Left kidney (tissue), 8 donors: ENCODE measurements at places on chromosomes 4 and X.
A peak's percentile ranks its signal among the peaks of the same experiment; 100 is the strongest.

DNA sequence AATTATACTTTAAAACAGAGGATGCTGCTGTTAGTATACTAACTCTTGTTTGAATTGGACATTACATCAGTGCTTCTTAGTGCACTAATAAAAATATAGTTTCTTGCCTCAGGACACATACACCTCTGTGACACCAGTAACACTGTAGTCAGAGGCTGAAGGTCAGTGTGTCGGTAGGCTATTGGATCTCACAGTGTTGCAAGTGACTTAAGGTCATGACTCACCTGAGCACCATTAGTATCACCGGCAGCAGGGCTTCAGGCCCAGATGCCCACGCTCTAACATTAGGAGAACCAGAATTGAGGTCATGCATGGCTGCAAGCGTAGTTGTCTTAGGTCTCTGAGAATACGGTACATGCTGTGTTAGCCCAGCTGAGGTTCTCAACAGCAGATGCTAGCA is 15.2 kb downstream of the ETDC start:
- no peak for DNase-seq

- no peak for DNase-seq
Measured at GRCh38 chrX:137354851-137355250, 211.1 kb upstream of the ZIC3 start.

- no peak for DNase-seq
Measured at GRCh38 chr4:110704748-110705439, 82.0 kb upstream of the PITX2 start.

DNA sequence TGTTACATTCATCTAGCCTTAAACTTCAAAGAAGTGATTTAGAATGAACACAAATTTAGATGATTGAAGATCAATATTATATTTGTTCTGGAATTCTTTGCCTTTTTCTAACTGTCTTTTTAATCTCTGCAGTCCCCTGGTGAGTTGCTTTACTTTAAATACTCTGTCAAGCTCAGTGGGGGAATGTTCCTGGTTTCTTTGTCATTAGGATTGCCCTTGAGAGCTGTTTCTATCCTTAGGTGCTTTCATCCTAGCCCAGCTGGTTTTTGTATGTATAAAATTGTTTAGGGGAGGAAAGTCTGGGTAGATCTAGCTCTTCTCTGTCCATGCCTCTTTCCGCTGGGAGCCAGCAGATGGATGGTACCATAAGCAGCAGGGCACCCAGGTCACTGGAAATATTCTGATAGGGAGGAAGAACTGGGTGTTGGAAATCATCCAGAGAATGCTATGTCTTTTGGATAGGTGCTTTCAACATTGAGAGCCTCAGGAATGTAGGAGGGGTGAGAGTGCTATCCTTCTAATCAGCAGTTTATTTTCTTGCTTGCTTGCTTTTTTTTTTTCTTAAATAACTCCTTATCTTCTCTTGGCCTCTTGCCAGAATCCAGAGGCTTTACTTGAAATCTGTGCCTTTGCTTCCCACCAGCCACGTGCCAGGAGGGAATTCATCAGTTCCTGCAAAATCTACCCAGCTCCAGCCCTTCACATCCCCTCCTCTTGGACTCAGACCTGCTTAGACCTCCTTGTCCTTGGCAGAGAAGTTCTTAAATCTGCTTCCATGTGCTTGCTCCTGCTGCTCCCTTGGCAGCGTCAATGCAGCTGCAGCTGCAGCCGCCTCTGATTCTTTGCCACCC is 215.3 kb upstream of the ANXA3 start:
- DNase-seq: peak; percentile 31

DNA sequence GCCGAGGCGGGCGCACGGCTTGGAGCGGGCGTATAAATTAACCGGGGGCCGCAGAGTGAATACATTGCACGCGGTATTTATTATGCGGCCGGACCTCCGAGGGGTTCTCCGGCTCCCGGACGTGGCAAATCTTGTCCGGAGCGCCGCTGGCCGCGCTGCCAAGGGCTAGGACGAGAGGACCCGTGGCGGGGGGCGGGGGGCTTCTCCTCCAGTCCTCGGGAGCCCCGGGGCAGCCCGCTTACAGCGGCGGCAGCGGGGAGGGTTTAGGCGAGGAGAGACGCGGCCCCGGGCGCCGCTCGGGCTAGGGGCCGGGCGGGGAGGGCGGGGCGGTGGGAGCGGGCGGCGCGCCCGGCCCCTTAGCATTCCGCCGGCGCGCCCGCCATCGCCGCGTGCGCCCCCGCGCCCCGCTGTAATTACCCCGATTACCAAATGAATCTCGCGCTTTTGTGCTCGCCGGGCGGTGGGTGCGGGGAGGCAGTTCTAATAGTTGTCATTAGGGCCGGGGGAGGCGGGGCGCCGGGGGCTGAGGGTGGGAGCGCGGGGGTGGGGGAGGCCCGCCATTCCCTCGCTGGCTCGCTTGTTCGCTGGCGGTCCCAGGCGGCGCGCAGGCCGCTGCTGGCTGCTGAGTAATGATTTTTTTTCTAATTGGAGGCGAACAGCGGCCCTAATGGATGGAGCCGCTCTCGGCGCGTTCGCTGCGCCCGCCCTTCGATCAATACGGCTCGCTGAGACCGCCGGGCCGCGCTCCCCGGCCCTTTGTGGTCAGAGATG is 276.6 kb downstream of the BCOR start:
- DNase-seq: peak; percentile 42

- no peak for DNase-seq
Measured at GRCh38 chr4:140937866-140938265, 181.7 kb upstream of the TBC1D9 start.

GRCh38 chrX:119406776-119407175 is 7.6 kb downstream of the SLC25A43 start:
- DNase-seq: no peak

DNA sequence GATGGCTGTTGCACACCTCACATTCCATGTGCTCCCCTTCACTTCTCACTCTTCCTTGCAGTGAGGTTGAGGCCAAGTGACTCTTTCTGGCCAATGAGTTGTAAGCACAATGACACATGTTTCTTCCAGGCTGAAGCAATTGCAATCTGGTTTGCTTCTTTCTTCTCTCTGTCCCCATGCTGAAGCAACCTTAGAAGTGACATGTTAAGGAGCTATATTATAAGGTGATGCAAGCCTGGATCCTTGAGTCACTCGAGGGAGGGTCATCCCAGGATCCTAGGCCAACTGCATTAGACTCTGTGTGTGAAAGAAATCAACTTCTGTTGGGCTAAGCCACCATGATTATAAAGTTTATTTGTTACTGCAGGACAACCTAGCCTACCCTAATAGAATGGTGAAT is 45.5 kb upstream of the HS3ST1 start:
- no peak for DNase-seq

GRCh38 chr4:6942238-6942800 is 32.7 kb downstream of the TBC1D14 start:
- DNase-seq: no peak
